ENCODE measurements at places on chromosomes 2 and 18. TPM values are rescaled to one million over a fixed set of nuclear protein-coding genes. Genes with fewer than 3 reads are reported as not detected.

DNA sequence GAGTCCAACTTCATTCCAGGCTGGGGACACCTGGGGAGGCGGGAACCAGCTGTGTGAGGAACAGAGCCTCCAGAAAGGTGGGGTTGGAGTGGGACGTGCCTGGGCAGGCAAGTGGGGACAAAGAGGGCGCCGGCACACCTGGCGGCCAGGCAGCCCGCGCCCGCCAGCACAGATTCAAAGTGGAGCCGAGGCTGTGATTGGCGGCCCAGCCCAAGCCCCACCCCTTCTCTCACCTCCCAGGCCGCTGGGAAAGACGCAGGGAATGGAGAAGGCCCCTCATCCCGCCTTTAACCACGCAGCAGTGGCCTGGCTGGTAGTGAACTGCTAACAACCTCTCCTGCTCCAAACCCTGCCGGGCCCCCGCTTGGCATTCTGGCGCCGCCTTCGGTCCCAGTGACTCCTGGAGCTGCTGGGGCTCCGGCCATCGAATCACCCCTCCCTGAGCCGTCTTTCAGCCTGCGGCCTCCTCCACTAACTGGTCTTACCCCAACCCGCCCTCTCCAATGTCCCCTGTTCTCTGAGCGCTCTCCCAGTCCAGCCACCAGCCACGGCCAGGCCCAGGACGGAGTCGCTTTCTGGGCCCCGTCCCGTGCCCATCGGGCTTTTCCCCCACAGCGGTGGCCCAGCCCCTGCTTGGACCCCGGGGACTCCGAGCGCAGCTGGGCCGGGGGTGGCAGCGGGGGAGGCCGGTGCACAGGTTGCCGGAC lies 27.9 kb upstream of the PTMA start:
- DNase-seq: peak; percentile 66

GRCh38 chr2:84882775-84883550 lies 2.1 kb upstream of the TRABD2A start:
- DNase-seq: peak; percentile 16

GRCh38 chr2:127577503-127577902 lies 42.0 kb downstream of the MYO7B start:
- DNase-seq: peak; percentile 59

DNA sequence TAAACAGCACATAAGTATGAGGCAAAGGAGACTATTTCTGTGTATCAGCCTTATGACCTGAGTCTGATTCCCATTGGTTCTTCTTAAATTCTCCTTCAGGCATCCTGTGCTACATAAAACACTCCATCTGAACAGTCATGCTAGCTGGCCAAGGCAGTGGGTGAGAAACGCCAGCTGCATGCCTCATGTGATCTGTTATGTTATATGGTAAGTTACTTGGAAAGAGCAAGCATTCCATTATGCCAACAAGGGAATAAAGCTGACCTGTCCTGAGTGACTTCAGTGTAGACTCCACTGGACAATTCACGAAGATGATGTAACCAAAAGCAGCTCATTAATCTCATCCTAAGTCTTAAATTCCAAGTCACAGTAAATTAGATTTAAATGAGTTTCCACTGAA lies 216.5 kb upstream of the FN1 start:
- peak; percentile 70 for DNase-seq

DNA sequence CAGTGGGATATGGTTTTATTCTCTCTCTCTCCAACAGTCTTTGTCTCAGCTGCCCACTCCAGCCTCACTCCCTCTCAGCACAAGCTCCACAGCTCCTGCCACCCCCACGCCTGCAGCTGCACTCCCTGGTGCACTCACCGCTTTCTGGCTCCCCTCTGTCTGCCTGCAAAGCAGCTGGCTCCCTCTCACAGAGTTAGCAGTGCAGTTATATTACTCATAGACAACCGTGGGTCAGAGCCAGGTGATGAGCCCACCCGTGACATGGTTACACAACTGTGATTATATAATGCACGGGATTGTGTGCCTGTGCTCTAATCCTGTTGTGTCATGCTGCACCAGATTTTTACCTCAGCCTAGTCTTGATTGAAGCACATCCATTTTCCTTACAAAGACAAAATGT lies 276.9 kb upstream of the CHAC2 start:
- peak; percentile 63 for DNase-seq

DNA sequence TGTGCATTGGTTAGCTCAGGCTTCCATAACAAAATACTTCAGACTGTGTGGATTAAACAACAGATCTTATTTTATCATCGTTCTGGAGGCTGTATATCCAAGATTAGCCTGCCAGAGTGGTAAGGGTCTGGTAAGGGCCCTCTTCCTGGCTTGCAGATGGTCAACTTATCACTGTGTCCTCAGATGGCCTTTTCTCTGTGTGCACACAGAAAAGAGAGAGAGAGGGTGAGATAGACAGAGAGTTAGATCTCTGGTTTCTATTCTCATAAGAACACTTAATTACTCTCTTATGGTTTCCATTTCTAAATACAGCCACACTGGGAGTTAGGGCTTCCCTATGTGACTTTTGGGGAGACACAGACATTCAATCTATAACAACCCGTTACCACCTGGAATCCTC lies 1003.5 kb downstream of the TSN start:
- DNase-seq: no peak

GRCh38 chr2:41932241-41933045 lies 115.4 kb upstream of the PKDCC start:
- peak; percentile 94 for DNase-seq

GRCh38 chr2:144439993-144440392 lies 79.9 kb downstream of the ZEB2 start:
- no peak for DNase-seq

DNA sequence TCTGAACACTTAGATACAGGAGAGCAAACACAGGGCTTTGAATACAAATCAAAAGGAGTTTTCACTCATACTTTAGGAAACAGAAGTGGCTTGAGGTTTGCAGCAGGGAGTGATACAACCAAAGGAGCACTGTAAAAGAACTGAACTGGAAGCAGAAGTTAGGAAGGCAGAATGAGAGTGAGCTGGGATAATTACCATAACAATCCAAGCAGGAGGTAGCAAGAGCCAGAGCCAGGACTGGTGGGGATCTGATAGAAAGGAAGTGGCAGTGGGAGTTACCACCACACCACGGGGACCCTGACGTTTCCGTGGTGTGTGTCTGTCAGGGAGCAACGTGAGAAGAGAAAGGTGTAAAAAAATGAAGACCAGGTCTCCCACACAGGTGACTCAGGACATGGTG lies 81.3 kb upstream of the EPB41L3 start:
- no peak for DNase-seq

- DNase-seq: no peak
Observed at GRCh38 chr2:9637330-9637729, 6.5 kb upstream of the YWHAQ start.

DNA sequence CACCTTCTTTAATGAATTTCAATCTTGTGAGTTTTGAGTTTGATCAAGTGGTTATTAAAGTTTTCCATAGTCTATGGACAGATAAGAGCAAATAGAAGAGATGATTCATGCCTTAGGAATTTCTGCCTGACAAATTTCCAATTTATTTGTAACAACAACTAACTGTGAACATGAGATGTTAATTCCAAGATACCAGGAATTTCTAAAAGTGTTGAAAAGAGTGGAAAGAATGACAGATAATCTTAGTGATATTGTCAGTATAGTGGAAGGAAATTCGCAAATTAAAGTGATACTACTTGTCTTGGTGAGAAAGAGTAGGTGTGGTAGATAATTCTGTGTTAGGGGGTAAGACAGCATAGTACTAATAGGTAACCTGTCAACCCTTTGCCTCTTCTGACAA lies 82.4 kb downstream of the AGPS start:
- no peak for DNase-seq

GRCh38 chr2:227411320-227411989 lies 23.7 kb upstream of the SCYGR1 start:
- no peak for DNase-seq

- DNase-seq: no peak
Observed at GRCh38 chr18:29556070-29556469, 1379.1 kb upstream of the CDH2 start.

GRCh38 chr2:104027321-104027720 lies 826.6 kb upstream of the POU3F3 start:
- no peak for DNase-seq

- DNase-seq: no peak
Observed at GRCh38 chr18:13538630-13539029, 187.7 kb downstream of the FAM210A start.

DNA sequence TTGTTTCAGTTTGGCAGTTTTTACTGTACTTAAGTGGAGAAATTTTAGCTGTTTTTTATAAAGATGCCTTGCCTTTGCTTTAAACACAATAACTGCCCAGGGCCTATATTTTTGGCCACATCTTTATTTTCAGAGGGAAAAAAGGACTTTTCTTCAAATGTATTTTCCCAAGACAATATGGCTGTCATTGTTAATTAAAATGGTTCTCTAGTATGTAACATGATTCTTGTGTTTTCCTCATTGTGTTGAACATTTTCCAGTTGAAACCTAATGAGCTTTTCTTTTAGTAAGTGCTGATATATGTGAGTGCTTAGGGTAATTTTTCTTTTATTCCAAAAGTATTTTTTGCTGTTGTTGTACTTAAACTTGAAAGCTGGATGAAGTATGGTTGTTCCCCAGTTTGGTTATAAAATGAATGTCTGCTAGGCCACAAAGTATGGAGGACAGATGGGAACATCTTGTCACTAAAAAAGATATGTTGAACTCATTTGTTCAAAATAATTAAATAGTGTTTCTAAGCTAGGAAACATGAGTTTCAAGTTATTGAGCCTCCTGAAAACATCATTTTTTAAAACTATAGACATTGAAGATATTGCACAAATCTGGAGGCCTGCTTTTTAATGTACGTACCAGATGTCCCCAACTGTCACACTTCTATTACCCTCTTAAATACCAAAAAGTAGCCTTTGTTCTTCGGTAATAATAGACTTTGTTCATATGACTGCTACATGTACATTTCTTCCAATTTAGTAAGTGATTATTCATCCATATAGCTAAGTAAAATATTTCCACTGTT lies 147.5 kb upstream of the DAPL1 start:
- no peak for DNase-seq

- DNase-seq: no peak
Observed at GRCh38 chr18:63175264-63175663, 144.3 kb downstream of the BCL2 start.

DNA sequence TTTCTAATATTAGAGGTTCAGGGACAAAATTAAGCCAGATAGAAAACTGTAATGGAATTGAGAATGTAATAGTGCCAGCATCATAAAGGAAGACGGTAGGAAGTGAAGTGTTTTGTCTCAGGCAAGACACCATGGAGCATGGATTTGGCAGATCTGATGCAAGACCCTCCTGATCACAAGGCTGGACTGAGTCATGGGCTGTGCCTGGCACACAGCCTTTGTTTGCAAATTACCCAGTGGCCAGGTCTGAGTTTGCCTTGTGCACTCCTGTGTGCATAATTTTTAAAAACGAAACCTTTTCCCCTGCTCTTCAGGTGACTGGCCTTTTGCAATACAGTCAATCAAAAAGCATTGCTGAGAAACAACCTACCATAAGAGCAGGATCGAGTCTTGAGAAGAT lies 2.0 kb upstream of the UPP2 start:
- DNase-seq: peak; percentile 76

DNA sequence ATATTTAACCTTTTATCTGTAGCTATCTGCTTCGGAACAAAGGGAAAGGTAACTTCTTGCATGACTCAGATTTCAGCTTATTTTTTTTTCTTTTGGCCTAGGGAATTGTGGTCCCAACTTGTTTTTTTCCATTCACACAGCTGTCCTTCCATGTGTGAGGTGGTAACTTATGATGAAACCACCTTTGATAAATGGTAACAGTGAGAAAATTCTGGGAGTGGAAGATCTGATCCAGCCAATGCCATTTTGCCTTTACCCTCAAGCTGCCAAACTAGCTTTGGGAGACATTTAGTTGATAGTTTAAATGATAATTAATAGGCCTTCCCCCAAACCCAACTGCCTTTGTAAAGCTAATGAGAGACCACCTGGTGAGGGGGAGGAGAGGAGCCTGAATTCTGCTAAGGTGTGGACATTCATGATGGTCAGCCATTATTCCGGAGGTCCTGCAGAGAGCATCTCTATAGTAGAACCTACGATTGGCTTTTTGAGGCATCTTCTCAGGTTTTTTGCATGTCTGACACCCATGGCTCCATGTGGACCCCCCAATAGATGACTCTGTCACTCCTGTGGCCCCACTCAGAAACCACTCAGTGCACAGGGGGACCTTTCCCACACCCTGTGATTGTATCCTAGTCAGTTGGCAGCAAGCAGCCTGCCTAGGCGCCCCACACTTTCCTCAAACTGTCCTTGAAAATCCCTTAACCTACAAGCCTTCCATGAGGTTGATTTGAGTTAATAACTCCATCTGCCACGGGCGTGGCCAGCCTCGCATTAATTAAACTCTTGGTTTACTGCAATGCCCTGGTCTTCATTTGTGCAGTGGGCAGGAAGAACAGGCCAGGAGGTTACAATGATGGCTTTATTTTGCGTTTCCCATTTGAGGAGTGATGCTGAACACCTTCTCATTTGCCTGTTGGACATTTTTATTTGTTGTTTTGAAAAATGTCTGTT lies 263.5 kb upstream of the PXDN start:
- DNase-seq: no peak

GRCh38 chr2:204505946-204506345 lies 39.3 kb upstream of the PARD3B start:
- no peak for DNase-seq

DNA sequence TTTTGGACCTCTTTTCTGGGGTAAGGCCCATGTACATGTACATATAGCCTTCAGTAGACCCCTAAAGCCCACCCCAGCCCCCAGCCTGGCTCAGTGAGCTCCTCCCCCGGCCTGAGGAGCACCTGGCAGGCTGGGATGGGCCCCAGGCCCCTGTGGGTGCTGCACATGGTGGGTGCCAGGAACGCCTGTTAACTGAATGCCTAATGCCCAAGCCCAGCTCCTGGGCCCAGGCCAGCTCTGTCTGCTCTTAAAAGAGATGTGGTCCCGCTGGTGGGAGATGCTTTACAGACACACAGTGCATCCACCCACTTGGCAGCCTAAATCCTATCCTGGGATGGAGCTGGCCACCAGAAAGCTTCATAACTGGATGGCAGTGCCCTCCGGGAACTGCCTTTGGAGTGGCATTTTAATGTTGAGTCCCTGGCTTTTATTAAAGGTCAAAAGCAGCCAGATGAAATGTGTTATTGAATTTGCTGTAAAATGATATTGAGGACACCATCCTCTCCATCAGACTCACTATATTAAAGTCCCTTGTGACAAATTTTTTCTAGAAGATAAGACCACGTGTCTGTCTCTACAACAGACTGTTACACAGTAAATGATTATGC lies 7.7 kb upstream of the OXER1 start:
- DNase-seq: no peak

RTP5 gene
- polyA plus RNA-seq: not detected

INHBB gene
- 0.49 TPM for polyA plus RNA-seq

OST4 gene
- 718 TPM for polyA plus RNA-seq

POTEE gene
- not detected for polyA plus RNA-seq

NPPC gene
- not detected for polyA plus RNA-seq

FSIP2 gene
- polyA plus RNA-seq: 0.22 TPM

HS6ST1 gene
- 49.6 TPM for polyA plus RNA-seq

WNT10A gene
- polyA plus RNA-seq: 1.1 TPM

PKP4 gene
- polyA plus RNA-seq: 120 TPM

NTSR2 gene
- polyA plus RNA-seq: not detected

UGT1A3 gene
- 0.47 TPM for polyA plus RNA-seq

LTBP1 gene
- 9.3 TPM for polyA plus RNA-seq

C1QL2 gene
- not detected for polyA plus RNA-seq

HOXD11 gene
- polyA plus RNA-seq: 5.8 TPM

Data from kidney (tissue), 22 donors.